ENCODE measurements at places on chromosomes 16 and 17.
A peak's percentile ranks its signal among the peaks of the same experiment; 100 is the strongest.

GRCh38 chr16:22397931-22398330 lies 23.5 kb upstream of the CDR2 start:
- DNase-seq: no peak

- no peak for DNase-seq
Measured at GRCh38 chr16:4529085-4530060, 9.2 kb downstream of the CDIP1 start.

- no peak for DNase-seq
Measured at GRCh38 chr16:79928142-79928873, 327.8 kb upstream of the MAF start.

- no peak for DNase-seq
Measured at GRCh38 chr17:70767102-70767701, 597.9 kb downstream of the KCNJ2 start.

- no peak for DNase-seq
Measured at GRCh38 chr17:31697838-31698237, 161.2 kb downstream of the COPRS start.

DNA sequence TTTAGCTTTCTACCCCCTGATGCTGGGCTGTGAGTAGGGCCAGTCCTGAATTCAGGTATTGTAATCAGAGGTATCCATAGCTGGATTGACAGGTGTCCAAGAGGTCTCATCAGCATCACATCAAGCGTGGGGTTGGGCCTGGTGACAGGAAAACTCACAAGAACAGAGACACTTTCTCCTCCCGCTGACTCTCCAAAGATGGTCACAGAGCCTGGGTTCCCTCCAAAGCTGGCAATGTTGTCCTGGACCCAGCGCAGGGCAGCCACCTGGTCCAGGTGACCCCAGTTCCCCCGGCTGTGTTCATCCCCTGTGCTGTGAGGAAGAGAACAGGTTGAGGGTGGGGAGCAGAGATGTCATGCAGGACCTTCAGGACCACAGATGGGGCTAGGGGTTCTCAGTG lies 11.7 kb downstream of the CES1 start:
- no peak for DNase-seq

DNA sequence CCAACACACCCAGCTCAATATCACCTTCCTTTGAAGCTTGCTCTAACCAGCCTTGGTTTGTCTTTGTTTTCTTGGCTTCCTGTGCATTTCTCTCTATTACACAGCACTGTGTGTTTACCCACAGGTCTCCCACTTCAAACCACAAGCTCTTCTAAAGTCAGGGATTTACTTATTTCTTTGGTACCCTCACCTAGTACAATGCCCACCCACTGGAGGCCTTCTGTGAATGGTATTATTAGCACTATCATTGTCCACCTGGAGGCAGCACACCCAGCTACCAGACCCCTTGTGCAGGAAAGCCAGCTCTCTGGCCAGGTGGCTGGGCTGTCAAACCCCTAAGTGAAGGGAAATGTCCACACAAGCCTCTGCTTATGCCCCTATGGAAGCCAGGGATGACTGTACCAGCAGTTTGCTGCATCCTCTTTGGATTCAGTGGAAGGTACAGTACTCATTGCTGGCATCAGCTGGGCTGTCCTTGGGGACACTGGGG lies 9.4 kb upstream of the TOP2A start:
- DNase-seq: no peak

DNA sequence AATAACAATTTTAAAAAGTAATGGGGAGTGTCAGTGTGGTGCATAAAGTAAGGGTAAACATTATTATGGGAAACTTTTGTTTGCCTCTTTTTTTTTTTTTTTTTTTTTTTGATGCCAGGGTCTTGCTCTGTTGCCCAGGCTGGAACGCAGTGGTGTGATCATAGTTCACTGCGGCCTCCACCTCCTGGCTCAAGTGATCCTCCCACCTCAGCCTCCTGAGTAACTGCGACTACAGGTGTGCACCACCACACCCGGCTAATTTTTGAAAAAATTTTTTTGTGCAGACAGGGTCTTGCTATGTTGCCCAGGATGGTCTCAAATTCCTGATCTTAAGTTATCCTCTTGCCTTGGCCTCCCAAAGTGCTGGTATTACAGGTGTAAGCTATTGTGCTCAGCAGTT lies 10.7 kb downstream of the TAOK1 start:
- DNase-seq: no peak

GRCh38 chr16:77585379-77586251 lies 136.7 kb upstream of the NUDT7 start:
- DNase-seq: no peak

DNA sequence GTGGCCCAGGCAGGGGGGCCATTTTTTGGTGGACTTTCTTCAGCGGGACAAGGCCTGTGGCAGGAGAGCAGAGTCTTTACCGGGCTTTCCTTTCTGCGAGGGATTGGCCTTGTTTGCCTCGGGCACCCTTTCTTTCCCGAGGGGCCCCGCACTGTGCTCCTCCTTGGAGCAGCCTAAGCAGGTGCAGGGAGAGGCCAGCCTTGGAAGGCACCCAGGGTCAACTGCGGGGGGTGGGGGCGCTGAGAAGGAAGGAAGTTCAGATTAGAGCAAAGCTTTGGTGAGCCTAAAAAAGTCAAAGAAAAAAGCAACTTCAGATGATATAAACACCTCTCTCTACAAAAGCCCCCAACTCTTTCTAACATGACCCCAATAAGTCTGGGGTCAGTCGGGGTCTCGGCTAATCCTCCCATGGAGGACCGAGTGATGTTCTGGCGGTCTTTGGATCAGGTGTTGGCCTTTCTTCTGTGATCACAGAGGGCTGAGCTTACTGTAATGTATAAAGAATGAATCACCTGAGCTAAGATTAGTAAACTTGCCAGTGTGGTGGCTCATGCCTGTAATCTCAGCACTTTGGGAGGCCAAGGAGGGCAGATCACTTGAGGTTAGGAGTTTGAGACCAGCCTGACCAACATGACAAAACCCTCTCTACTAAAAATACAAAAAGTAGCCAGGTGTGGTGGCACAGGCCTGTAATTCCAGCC lies 63.0 kb downstream of the PGS1 start:
- DNase-seq: no peak

GRCh38 chr16:4510747-4511426 lies 27.7 kb downstream of the CDIP1 start:
- DNase-seq: no peak

GRCh38 chr16:495127-495748 lies 32.3 kb upstream of the CAPN15 start:
- no peak for DNase-seq

DNA sequence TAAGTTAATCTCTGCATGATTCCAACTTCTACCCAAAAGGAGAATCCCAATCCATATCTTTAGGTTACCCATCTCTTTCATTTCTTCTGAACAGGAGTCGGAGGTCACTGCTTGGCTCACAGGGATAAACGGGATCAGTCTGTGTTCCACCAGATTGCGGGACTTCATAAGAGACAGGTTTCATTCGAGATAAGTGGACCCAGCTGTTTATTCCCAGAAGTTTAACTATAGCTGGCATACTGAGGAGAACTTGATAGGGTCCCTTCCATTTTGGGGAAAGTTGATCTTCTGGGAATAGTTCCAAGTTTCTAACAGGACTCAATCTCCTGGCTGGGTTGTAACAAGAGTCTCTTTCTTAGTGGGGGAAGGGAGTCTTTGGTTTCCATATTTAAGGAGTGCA lies 45.4 kb upstream of the ARL4D start:
- no peak for DNase-seq

- DNase-seq: peak; percentile 19
Measured at GRCh38 chr16:10386517-10387100, 748 bp downstream of the ATF7IP2 start.

GRCh38 chr17:50604513-50604912 lies 30.2 kb upstream of the ABCC3 start:
- DNase-seq: no peak

GRCh38 chr17:75845058-75845711 lies 981 bp upstream of the UNC13D start:
- peak; percentile 98 for DNase-seq

DNA sequence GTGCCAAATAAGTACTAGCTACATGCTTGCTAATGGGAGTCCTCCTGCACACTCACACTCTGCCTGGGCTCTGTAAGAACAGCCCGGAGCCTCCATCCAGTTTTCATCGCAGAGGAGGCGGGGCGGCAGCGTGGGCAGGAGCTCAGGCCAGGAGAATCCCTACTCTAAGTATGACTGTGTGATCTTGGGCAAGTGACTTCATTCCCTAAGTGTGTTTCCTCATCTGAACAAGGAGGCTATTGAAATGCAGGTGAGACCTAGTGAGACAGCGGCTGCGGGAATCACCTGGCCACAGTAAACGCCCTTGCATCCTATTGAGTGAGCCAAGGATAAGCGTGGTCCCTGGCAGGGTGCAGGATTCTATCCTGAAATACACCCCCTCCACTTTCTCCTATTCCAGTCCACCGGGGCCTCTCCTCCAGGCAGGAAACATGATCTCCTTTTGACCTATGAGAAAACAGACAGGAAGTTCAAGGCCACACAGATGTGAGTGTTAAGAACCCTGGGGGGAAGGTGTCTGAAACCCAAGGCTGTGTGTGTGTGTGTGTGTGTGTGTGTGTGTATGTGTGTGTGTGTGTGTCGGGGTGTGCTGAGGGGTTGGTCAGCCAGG lies 5.2 kb upstream of the RAI1 start:
- no peak for DNase-seq

- no peak for DNase-seq
Measured at GRCh38 chr17:57898487-57899311, 48.9 kb upstream of the MRPS23 start.

GRCh38 chr16:74723256-74723655 lies 22.6 kb upstream of the MLKL start:
- DNase-seq: no peak

DNA sequence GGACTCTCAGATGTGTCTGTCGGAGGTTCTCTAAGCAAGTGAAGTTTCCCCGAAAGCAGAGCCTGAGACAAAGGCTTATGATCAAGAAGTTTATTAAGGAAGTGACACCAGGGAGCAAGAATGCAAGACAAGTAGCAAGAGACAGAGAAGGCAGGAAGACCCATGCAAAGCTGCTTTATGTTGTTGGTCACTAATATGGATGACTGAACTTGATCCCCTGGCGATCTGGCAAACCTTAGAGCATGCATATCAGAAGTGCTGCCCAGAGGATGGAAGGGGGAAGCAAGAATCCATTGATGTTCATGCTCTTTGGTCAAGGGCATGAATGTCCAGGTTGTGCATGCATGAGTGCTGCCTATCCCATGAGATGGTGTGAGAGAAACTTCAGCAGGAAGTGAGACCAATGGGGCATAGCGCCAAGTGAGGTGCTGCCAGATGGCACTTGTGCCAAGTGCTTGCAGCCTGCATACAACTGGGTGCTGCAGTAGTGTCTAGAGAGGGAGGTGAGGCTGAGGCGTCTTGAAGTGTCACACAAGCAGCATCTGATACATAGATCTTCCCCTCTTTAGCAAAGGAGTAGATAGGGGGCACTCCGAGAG lies 176.5 kb downstream of the SALL1 start:
- DNase-seq: no peak

- no peak for DNase-seq
Measured at GRCh38 chr16:54059319-54059718, 227.3 kb downstream of the IRX3 start.

GRCh38 chr17:83031321-83031945 lies 48.0 kb upstream of the METRNL start:
- DNase-seq: no peak

DNA sequence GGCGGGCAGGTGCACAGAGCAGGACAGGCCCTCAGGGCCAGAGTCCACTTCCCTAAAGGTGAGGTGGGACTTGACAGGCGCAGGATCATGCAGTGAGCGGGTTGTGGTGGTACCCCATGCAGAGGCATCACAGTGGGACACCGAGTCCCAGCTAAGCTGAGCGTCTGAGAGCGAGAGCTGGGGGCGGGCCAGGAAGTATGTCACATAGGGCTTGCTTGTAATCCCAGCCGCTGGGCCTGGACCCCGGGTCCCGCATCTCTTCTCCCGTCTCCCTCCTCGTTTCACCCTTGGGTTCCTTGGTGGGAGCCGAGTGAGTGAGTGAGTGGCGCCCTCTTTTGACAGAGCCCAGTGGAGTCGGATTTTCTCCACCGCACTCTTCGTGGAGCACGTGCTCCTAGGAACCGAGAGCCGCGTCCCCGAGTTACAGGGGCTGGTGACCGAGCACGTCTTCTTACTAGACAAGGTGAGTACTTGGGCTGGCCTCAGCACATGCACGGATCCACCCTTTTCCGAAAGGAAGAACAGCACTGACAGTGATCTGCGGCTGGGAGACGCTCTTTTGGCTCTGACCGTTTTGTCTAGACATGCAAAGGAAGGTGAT lies 50.8 kb upstream of the ENDOV start:
- no peak for DNase-seq

- DNase-seq: no peak
Measured at GRCh38 chr16:88646345-88647034, 4.4 kb downstream of the CYBA start.

DNA sequence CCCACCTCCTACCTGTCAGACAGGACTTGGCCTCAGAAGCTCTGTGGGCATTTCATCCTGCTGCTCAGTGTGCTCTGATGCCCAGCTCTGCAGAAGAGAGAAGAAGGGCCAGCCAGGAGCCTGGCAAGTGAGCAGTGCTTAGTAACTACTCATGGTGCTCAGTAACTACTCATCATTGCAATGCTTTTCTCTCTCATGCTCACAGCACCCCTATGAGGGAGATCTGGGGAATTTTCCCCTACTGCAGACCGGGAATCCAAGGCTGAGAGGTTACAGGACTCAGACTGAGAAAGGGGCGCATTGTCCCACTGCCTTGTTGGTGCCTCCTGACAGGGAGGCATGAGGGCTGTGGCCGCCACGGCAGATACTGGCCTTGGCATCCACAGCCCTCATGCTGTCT lies 261.1 kb downstream of the C16orf95 start:
- no peak for DNase-seq

DNA sequence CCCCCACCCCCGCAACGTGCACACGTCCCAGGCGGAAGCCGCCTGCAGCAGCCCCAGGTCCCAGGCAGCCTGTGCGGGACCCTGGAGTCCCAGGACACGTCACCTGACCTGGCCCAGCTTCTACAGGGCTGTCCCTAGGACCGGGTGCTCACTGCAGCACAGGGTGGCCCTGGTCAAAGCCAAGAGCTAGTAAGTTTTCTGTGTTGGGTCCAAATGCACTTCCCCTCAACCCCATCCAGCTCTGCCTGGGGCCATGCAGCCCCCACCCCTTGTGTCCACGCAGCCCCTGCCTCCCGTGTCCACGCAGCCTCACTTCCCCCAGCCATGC lies 22.1 kb upstream of the PVALEF start:
- no peak for DNase-seq

- DNase-seq: no peak
Measured at GRCh38 chr17:310111-311010, 42.2 kb downstream of the RPH3AL start.

- no peak for DNase-seq
Measured at GRCh38 chr17:17540278-17540906, 44.2 kb upstream of the RASD1 start.

DNA sequence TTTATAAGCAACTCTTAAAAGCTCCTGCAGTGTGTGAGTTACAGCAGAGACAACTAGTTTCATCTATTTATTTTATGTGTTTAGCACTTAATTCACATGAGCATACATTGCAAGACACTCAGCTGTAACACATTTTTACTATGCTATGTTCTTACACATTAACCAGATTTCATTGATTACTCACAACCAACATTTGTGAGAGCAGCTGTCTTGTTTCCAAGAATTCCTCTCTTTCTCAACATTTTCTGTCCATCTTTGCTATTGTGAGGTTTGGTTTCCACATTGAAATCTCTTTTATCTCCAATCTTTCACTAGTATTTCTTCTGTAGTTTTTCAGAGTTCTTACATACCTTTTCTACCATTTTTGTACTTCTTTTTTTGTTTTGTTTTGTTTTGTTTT lies 51.2 kb downstream of the COPRS start:
- DNase-seq: no peak
